Cortex of kidney (tissue), 1 donor: ENCODE measurements at places on chromosomes 12 and 14.

DNA sequence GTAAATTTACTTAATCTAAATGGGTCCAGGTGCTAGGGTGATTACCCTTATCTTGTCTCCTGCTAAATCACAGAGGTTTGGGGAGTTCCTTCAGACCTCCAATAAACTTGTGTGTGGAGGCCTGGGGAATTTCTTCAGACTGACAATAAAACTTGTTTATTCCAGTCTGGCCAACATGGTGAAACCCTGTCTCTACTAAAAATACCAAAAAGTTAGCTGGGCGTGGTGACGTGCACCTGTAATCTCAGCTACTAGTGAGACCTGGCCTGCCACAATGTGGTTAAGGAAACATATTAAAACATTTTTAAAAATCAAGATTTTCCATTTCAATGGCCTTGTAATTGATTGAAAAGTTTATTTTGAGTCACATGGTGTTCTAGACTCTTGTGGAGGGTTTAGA, 126.9 kb upstream of the FGD4 start:
- DNase-seq = no peak

- DNase-seq = no peak
These were observed 51.6 kb upstream of the RIC8B start for GRCh38 chr12:106722837-106723236.

DNA sequence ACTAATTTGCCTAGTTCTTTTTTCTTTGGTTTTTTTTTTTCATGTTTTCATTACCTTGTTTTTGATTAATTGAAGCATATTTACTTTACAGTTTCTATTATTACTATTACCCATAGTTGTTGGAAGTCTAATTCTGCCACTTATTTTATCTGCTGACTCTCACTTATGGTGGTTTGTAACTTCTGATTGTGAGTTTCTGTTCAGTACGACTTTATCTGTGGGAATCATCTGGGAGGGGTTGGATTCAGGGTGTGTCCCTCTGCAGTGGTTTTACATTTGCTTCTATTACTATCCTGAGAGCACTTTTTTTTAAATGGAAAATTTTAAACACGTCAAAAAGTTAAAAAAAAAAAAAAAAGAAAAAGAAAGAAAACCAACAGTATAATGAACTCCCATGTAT, 26.4 kb upstream of the SOS2 start:
- DNase-seq = no peak

GRCh38 chr14:37985826-37986470, 221.8 kb upstream of the SSTR1 start:
- no peak for DNase-seq
